ENCODE measurements at places on chromosomes 7 and 10.

DNA sequence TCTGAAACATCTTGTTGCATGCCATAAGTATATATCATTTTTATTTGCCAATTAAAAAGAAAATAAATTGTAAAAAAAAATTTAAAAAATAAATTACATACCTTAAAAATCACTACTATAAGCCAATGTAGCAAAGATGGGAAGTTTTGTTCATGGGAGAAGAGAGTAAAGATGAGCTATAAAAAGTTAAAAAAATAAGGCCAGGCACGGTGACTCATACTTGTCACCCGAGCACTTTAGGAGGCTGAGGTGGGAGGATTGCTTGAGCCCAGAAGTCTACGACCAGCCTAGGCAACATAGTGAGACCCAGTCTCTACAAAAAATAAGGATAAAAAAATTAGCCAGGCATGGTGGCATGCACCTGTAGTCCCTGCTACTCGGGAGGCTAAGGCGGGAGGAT lies 8.4 kb upstream of the STK32C start:
- DNase-seq: no peak

DNA sequence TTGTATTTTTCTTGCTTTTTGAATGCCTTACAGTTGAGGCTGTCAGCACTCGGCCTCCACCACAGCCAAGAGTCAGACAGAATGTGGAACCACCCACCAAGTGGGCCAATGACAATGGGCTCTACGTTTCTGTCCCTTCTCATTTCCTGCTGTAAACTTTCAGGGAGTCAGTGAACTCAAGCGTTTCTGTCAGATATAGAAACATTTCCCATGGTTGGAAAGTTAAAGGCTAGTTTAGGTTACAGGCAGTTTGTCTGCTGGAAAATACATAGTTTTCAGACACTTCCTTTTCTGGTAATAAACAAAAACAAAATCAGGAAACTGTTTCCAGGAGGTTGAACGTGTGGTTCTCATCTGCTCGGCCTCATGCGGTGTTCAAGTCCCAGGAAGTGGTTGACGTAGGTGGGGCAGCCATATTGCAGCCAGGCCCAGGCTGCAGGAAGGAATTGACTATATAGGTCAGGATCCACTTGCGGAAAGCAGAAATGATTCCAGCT lies 245.1 kb downstream of the CAMK1D start:
- DNase-seq: no peak

GRCh38 chr10:118590334-118590733 lies 5.1 kb downstream of the PRLHR start:
- DNase-seq: no peak

- DNase-seq: no peak
These were observed 14.3 kb downstream of the MICALL2 start for GRCh38 chr7:1444925-1445322.
